Stimulated activated CD4-positive, alpha-beta T cell treated with anti-CD3 and anti-CD28 coated beads, Interleukin-4, amount 100 ng/mL, for 48 hours (primary cell): ENCODE measurements at places on chromosomes 6 and 20.

GRCh38 chr6:34816635-34817301 lies 24.9 kb downstream of the BLTP3A start:
- no peak for DNase-seq

DNA sequence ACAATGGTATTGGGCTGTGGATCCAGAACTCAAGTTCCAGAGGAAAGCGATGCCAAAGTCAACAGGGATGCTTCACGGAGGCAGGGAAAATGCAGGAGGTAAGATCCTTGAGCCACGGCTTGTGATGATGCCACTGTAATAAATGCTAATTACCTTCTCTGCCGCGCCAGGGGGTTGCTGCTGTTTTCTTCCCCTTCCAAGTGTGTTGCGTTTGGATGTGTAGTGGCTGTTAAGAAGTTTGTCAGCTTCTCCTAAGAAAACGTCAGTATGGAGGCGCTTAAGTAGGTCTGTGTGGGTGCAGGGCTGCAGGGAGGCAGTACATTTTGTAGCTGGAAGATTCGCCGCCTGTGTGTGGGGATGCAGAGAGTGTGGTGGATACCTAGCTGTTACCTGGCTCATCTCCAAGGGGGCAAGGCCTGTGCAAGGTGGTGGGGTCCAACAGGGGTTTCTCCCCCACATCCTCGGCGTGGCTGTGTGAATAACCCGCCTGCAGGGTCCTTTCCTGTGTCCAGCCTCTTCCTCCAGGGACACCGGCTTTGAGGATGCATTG lies 318.7 kb downstream of the CDH4 start:
- no peak for DNase-seq

- no peak for DNase-seq
Observed at GRCh38 chr6:161882196-161882765, 608.4 kb upstream of the AGPAT4 start.

- no peak for DNase-seq
Observed at GRCh38 chr6:141677598-141678211, 455.0 kb upstream of the GJE1 start.

- DNase-seq: no peak
Observed at GRCh38 chr6:37679539-37680476, 17.9 kb downstream of the MDGA1 start.

DNA sequence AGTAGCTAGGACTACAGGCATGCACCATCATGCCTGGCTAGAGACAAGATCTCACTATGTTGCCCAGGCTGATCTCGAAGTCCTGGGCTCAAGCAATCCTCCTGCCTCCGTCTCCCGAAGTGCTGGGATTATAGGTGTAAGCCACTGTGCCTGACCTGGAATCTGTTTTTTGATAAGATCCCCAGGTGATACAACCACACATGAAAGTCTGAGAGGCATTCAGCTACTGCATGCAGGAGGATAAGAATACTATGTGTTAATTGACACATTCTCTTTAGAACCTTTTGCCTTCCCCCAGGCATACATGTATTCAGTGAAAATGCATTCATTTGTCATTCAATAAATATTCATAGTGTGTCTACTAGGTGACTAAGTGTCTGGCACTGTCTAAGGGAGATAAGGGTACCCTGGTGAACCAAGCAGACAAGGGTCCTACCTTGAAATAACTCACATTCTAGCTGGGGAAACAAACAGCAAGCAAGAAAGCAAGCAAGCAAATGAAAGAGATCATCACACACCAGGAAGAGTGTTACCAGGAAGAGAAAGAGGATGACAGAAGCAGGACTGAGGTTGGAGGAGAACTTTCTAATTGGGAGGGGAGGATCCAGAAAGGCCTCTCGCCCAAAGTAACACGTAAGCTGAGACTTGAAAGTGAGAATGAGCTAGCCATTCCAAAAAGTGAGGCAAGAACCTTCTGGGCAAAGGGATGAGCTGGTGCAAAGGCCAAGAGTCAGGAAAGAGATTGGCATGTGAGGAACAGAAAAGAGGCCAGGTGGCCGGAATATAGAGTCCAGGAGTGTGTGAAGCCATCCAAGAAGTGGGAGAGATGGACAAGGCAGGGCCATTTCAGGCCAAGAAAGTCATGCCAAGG lies 6.5 kb downstream of the GFOD1 start:
- no peak for DNase-seq

DNA sequence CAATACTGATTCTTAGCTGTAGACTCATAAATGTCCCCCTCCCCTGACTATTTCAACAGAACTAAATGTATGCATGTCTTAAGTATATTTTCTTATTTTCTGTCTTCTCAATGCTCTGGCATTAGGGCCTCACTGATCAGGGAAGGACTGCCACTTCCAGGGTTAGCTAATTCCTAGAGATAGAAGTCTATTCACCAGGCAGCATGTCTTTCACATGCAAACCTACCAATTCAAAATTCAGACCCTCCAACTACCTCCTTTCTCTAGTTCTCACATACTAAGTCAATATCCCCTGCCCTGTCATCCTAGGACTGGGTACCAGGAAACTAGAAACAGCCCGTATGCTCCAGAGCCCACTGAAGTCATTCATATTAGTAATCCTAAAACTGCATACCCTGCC lies 132.3 kb downstream of the RALGAPA2 start:
- DNase-seq: no peak
